Activated naive CD4-positive, alpha-beta T cell treated with anti-CD3 and anti-CD28 coated beads, Interleukin-2, amount 50 U/mL, for 16 hours (primary cell): ENCODE measurements at places on chromosomes 2 and 18.

GRCh38 chr2:102187496-102188150, 800 bp downstream of the IL1RL2 start:
- DNase-seq, result peak; percentile 60

DNA sequence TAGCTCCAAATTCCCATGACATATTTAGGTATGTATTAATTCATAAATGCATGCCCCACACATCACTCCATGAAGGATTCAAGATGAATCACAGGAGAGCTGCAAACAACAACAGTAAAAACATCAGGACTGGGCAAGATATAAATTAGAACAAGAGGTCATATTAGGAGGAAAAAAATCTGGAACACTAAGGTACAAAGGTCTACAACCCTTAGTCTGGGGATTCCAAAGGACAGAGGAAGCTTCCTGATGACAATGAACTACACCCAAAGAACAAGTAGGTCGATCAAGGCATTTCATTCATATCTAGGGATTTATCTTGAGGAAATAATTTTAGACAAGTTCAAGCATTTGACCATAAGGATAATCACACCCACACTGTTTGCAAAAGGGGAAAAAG, 14.5 kb downstream of the VPS4B start:
- no peak for DNase-seq

DNA sequence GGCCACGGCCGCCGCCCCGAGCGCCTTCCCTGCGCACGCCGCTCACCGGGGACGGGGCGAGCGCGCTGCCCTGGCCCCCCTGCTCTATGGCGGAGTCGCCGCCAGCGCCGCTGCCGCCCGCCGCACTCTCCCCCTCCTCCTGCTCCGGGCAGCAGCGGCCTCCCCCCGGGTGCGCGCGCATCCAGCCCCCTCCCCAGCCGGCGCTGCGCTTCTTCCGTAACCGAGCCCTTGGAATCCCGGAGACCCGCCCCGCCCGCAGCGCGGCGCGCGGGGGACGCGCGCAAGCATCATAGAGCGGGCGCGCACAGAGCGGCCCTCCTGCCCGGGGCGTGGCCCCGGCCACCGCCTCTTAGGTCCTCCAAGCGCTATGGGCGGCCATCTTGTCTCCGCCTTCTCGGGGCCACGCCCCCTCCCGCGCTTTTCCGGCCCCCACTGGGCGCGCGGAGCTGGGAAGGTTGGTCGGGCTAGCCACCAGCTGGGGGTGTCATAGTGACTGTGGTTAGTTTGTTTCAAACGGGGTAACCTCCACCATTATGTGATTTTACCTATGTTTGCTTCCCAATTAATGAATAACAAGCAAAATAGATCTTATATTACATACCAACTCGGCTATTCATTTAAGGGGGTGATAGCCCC, at the start of gene MBD2:
TSS of gene MBD2 (minus strand) at position 291 of the 636 bp plus-strand sequence. CDS start at position 181, 110 bp downstream.
- DNase-seq, result peak; percentile 93

DNA sequence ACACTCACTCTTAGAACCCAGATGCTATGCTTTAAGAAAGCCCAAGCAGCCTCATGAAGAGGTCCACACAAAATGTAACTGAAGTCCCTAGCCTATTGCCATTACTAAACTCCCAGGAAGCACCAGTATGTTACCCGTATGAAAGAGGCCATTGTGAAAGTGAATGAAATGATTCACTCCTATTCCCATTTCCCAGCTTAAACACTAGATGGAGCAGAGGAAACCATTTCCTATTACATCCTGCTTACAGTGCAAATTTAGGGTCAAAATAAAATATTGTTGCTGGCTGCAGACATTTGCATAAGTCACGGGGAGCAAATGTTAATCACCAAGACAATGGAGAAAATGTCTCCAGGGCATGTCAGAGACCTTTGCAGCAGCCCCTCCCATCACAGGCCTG, 989.7 kb upstream of the CRIM1 start:
- no peak for DNase-seq

GRCh38 chr2:109117780-109118179, 11.2 kb upstream of the SH3RF3 start:
- DNase-seq, result no peak

- peak; percentile 22 for DNase-seq
Measured at GRCh38 chr2:189698020-189698887, 23.8 kb downstream of the ANKAR start.

DNA sequence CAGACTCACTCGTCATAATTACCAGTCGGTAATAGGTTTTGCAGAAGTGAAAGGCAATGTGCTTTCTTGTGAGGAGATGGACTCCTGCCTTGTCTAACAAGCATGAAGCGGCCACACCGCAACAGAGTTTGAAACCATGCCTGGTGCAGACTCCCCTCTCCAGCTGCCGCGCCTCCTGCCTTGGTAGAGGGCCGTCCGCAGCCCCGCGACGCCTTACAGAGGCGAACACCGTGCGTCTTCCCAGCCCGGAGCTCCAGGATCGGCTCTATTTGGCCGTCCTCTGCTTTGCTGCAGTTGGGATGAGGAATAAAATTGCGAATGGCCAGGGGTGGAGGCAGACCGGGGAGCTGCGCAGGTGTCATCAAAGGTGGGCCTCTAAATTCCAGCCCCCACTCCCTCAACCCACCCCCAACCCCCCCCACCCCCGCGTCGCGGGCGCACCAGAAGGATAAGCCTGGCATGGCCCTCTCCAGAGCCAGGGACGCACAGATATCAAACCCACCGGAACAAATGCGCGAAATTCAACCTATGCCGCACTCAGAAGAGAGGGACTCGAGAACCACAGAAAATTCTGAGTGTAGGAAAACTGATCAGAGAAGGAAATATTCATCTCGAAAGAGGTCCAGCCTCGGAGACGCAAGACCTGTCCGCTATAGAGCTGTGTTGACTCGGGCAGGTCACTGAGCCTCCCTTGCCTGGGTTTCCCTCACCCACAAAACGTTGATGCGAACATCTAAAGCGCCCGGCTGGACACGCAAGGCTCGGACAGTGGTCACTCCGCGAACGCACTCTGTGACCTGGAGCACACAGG, 1.1 kb downstream of the TRABD2A start:
- peak; percentile 41 for DNase-seq

GRCh38 chr18:25349926-25350487, 2.0 kb downstream of the ZNF521 start:
- DNase-seq, result no peak

- no peak for DNase-seq
Measured at GRCh38 chr18:3248062-3248657, 559 bp downstream of the MYL12A start.
